Cortex of kidney (tissue), 1 donor: ENCODE measurements at places on chromosomes 1 and 21.

GRCh38 chr1:180468311-180468710 lies 34.1 kb downstream of the ACBD6 start:
- no peak for DNase-seq

- no peak for DNase-seq
These were observed 53.4 kb downstream of the PLXNA2 start for GRCh38 chr1:208190784-208191183.

GRCh38 chr1:93033029-93033428 lies 46.1 kb upstream of the MTF2 start:
- DNase-seq, result no peak

GRCh38 chr1:208910161-208910560 lies 666.0 kb upstream of the PLXNA2 start:
- DNase-seq, result no peak

DNA sequence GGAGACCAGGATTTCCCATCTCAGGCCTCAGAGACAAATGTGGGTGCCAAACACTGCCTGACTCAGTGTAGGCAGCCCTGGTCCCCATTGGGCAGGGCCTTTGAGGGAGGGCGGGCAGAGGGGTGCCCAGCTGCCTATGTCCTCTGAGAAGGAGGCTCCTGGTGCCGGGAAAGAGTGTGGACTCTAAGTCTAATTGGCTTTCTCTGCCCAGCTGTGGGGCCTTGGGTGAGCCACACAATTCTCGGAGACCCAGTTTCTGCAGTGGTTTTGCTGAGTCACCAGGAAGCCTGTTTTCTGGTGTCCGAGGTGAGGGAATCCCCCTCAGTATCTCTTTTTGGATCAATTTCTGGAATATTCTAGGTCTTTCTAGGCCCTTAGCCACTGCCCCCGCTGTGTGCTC lies 35.3 kb upstream of the ACTL8 start:
- DNase-seq, result no peak

- no peak for DNase-seq
These were observed 93.5 kb downstream of the C1orf94 start for GRCh38 chr1:34270181-34270580.

GRCh38 chr1:246063013-246063616 lies 444.0 kb downstream of the SMYD3 start:
- no peak for DNase-seq

DNA sequence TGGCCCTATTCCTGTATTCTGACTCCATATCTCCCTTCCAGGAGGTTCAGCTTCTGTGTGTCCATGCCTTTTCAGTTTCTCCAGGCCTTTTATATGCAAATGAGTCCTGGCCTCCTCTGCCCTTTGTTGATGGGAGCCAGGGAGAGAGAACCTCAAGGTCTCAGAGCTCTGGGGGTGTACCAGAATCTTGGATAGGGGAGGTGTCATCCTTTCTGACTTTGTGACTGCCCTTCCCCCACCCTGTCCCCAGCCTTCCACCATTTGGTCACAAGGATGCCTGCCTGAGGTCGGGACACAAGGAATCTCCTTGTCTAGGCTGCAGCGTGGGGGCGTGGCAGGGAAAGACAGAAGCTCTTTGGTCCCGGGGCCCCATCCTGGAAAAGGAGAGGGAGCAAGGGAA lies 18.6 kb downstream of the LURAP1 start:
- DNase-seq, result no peak

GRCh38 chr1:183893561-183894289 lies 88.8 kb downstream of the RGL1 start:
- no peak for DNase-seq

DNA sequence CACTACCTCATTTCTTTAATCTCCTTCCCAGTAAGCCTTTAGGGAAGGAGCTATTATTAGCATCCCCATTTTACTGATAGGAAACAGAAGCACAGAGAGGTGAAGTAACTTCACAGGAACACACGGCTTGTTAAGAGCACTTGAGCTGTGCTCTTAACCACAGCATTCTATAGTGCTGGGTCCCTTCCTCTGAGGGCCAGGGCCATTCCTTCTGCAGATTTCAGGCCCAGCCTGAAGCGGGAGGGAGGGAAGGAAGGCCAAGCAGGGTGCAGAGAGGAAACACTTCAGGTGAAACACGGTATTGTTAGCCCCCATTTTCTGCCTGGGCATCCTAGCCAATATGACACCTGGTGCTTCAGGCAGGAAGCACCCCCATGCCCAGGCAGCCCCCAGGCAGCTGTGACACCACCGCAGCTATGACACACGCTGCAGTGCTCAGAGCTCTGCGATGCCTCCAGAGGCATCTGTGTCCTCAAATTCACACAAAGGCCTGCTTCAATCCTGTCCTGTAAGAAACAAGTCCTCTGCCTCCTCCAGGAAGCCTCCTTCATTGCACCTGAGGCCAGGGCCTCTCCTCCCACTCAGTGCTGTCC lies 4.5 kb upstream of the EXTL1 start:
- DNase-seq, result no peak

- no peak for DNase-seq
These were observed 4.9 kb upstream of the ABCD3 start for GRCh38 chr1:94413311-94413710.

- no peak for DNase-seq
These were observed 433.3 kb downstream of the DISC1 start for GRCh38 chr1:232059726-232060374.

GRCh38 chr1:2255420-2256369 lies 27.6 kb downstream of the SKI start:
- no peak for DNase-seq

DNA sequence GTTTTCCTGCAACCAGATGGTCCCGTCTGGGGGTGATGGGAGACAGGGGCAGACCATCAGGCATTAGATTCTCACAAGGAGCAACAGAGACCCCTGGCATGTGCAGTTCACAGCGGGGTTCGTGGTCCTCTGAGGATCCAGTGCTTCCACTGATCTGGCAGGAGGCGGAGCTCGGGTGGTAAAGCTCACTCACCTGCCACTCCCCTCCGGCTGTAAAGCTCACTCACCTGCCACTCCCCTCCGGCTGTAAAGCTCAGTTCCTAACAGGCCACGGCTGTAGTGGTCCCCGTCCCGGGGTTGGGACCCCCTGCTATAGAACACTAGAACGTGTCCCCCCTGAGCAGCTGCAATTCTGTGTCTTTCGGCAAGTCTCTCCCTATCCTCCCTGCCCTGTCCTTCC lies 4.6 kb downstream of the KRTAP10-12 start:
- DNase-seq, result no peak
